Mesenteric fat pad (tissue), 1 donor: ENCODE measurements at places on chromosomes 12 and 14. TPM values are rescaled to one million over a fixed set of nuclear protein-coding genes. Genes with fewer than 3 reads are reported as not detected.

GPR132 gene
- 4.5 TPM for total RNA-seq

LTBR gene
- 161 TPM for total RNA-seq

NTF3 gene
- total RNA-seq, result 0.84 TPM

RAB35 gene
- total RNA-seq, result 62.4 TPM

KITLG gene
- total RNA-seq, result 9.6 TPM

CSRP2 gene
- total RNA-seq, result 12.6 TPM

IL22 gene
- total RNA-seq, result not detected

NAV3 gene
- 16.6 TPM for total RNA-seq

SLC39A9 gene
- total RNA-seq, result 55.0 TPM

AVPR1A gene
- 12.1 TPM for total RNA-seq

NUAK1 gene
- 54.4 TPM for total RNA-seq

GRCh38 chr14:53536446-53536845 lies 383.3 kb upstream of the DDHD1 start:
- DNase-seq, result no peak

DNA sequence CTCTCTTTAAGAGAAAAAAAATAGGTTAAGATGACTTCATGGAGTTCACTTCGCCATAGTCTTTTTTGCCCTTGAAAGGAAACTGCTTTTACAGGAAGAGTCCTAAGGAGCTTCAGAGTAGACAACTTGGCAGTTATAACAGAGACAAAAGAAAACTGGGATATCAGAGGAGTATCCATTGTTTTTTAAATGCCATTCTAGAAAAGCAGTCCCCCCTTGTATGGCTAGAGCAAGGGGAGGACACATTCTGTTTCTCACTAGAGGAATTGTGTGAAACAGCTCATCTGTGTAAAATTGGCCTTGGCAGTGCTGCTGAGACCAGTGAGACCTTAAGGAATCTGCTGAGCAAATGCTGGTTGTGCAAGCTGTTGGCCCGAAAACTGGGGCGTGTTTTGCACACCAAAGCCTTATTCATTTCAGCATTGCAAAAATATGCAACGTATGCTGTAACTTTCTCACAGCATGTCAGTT lies 128.0 kb downstream of the GPR135 start:
- DNase-seq, result no peak

GRCh38 chr12:49039421-49040363 lies 20.9 kb downstream of the KMT2D start:
- no peak for DNase-seq

DNA sequence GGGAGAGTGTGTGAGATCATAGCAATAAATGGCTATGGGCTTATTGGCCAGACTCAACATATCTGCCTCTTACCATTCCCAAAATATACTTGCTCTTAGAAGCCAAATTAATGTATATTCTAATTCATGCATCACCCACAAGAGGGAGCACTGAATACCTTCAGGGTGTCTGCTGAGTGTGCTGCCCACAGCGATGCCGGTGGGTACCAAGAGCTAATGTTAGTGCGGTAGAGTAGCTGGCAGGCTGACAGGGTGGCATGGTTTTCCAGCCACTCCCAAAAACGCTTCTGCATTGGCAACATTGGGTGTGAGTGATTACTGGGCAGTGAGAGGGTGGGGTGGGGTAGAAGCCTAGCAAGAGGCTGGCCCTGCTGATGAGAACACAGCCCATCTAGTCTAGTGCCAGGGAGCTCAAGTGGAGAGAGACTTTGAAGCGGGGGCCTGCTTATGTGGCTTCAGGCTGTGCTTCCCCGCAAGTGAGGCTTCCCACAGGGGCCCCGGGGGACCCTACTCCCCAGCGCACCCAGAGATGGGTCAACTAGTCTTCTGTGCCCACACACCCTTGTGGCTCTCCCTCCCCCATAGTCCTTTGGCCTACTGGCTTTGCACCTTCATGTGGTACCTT lies 9.2 kb upstream of the PLEKHD1 start:
- peak; percentile 57 for DNase-seq

GRCh38 chr12:26338586-26339572 lies 143.5 kb downstream of the SSPN start:
- DNase-seq, result no peak

GRCh38 chr12:123860377-123860776 lies 98.3 kb downstream of the DNAH10 start:
- no peak for DNase-seq

- no peak for DNase-seq
Observed at GRCh38 chr12:8953773-8954402, 4.4 kb upstream of the M6PR start.

DNA sequence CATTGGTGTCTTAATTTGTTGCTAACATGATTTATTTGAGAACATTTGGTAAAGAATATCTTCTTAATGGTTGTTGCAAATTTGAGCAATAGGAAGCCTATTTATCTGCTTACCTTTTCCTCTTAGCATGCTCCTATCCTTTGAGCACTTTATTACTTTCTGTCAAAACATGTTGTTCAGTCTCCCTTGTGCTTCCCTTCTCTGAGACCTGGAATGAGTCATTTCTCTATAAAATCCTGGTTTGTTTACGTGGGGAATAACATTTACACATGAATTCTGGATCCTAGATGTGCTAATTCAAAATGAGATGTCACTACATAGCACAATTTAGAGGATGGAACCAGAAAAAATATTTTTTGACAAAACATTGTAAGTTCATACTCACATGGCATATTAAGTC lies 844.0 kb upstream of the LRFN5 start:
- no peak for DNase-seq

DNA sequence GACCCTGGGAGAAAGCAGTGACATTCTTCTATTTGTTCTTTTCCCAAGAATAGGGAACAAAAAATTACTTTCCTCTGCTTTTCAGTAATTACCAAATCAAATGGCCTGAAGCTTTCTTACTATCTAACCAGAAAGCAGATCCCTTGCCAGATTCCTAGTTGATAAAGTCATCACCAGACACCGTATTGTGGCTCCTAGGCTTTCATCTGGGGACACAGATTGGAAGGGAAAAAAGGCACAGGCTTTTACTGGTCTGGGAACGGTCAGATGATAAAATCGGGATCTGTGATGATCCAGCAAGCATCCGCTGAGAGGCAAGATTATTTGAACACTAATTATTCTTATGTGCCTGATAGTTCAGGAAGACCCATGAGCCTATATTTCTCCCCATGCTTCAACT lies 79.1 kb upstream of the BCL2L14 start:
- DNase-seq, result no peak

GRCh38 chr12:118851891-118852290 lies 129.4 kb upstream of the SRRM4 start:
- no peak for DNase-seq

GRCh38 chr14:99264691-99265450 lies 7.1 kb downstream of the BCL11B start:
- DNase-seq, result peak; percentile 73

- no peak for DNase-seq
Observed at GRCh38 chr14:96817750-96818666, 20.8 kb downstream of the VRK1 start.

GRCh38 chr12:130424858-130425697 lies 87.4 kb downstream of the PIWIL1 start:
- peak; percentile 84 for DNase-seq

DNA sequence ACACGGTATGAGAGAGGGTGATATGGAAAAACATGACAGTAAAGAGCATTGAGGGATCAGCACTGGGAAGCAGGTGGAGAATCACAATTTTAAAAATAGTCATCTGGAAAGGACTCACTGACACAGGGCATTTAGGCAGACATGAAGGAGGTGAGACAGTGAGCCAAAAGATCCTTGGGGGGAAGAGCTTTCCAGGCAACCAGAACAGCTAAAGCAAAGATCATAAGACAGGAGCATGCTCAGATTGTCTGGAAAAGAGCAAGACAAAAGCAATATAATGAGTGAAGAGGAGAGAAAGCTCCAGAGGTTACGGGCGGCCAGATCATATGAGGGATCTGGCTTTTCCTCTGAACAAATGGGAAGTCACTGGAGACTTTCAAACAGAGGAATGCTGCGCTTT lies 63.9 kb downstream of the DENND5B start:
- no peak for DNase-seq

- no peak for DNase-seq
Observed at GRCh38 chr12:89040146-89040964, 311.9 kb downstream of the DUSP6 start.

GRCh38 chr14:87251011-87251410 lies 742.0 kb downstream of the GALC start:
- DNase-seq, result no peak

DNA sequence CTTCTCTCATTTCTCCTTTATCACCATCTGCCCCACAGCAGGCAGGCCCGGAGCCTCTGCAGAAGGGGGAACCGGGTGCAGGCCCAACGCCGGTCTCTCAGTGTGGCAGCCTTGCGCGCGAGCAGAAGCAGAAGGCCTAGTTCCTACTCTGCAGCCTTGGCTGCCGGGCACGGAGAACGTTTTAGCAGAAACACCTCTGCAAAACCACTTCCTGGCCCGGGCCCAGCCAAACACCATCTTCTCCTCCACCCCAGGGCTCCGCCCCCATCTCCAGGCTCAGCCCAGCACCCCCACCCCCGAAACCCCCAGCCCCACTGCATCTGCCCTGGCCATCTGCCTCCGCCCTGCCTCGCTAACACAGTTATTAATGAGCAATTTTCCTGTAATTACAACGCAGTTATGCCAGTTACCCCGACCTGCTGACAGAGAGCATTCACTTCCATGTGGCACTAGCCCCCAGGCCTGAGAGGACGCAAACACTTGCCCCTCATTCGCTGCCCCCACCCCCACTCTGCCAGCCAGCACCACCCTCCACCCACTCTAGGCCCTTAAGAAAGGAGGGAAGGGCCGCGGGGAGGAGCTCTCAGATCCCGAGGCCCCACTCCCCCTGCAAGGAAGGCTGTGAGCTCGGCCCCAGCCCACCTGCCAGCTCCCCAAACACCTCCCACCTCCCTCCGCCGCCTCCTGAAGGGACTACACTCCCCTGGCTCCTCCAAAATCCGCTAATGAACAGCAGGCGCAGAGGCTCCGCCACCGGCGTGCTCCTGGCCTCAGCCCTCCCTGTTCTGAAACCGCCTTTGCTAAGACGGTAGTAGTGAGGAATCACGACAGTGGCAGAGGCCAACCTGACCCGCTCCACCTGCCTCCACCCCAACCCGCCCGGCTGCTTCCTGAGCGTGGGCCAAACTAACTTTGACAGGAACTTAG lies 44.7 kb upstream of the FBRSL1 start:
- no peak for DNase-seq

- no peak for DNase-seq
Observed at GRCh38 chr12:79174626-79175025, 310.1 kb downstream of the SYT1 start.

DNA sequence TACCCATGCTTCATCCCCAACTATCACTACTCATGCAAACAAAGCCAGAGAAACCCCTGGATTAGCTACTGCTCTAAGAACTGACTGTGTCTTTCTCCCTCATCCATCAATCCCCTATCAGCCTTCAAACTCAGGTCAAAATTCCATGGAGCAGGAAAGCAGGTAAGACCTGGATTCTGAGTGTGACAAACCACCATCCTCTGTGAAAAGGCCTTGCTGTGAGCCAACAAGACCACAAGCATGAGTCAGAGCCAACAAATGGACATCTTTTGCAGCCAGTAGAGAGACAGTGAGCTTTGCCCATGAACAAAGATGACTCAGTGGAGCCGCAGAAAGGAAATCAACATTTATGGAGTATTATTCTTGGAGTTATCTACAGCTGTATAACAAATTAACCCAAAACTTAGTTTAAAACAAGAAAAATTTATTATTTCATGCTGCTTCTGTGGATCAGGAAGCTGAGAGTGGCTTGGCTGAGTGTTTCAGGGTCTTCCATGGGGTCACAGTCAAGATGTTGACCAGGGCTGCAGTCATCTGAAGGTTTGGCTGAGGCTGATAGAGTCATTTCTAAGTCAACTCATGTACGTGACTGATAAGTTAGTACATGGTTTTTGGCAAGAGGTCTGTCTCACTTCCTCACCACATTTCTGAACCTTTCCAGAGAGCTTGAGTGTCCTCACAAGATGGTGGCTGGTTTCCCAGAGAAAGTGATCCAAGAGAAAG lies 61.1 kb downstream of the PITPNM2 start:
- DNase-seq, result no peak

- no peak for DNase-seq
Observed at GRCh38 chr12:103444983-103445382, 50.8 kb downstream of the C12orf42 start.

GRCh38 chr14:58239244-58240195 lies 5.1 kb upstream of the PSMA3 start:
- no peak for DNase-seq

- peak; percentile 65 for DNase-seq
Observed at GRCh38 chr14:104003616-104004015, 61.3 kb upstream of the RD3L start.

DNA sequence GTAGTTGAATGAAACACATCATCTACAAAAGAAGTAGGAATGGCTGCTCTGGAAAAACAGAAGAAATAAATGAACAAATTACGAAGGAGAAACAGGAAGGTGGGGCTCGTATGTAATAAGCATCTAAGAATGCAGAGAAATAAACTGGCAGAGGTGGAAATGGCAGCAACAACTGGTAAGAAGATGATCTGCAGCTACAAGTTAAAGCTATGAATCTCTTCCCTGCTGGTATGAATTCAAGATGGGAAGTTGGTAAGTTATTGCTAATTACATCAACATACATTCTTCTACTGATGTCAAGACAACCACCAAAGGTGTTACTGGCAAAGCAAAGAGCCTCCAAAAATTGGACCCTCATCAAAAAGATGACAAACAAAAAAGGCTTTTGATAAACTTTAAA lies 59.8 kb downstream of the HECTD4 start:
- DNase-seq, result no peak

DNA sequence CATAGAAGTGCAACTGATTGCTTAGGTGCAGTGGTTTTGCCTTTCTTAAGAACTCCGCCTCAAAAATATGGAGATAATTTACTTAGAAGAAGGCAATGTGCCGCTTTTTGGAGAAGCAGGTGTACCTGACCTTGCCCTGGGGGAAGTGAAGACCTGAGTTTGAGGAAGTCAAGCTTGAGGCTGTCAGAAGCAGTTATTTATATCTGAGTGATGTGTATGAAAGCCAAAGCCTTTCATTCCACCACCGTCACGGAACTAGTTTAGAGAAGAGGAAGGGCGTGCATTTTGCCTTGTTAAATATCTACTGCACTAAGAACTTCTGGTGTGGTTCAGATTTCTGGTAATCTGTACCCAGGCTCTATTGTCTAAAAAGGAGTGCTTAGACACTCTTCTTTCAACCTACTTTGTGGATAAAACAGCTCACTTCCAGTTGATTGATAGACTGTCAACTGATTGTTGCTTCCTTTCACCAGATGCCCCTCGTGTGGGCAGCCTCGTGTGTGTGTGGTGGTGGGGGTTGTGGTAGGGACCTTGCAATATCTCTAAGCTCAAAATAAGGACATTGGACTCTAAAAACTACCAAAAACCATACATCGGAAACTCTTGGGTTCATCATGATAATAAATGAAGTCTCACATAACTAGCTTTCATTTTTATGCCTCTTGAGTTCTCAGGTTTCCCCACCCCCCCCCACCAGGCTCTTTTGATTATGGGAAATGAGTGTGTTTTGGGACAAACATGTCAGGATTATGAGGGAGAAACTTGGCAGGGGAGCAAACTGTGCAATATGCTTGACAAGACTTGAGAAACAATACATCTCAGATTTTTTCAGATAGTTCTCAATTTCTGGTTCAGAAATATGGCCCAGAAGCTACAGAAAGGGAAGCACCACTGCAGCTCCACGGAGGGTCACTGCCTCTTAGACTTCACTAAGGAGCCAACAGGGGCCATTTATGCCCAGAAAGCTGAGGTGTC lies 78.6 kb downstream of the ARF6 start:
- no peak for DNase-seq
